ENCODE measurements at places on chromosomes 4 and X. TPM values are rescaled to one million over a fixed set of nuclear protein-coding genes. Genes with fewer than 3 reads are reported as not detected.

XAGE3 gene
- total RNA-seq, result not detected

LPAR4 gene
- total RNA-seq, result 11.3 TPM

HOPX gene
- 3.0 TPM for total RNA-seq

GAGE12H gene
- total RNA-seq, result not detected

SATL1 gene
- 0.28 TPM for total RNA-seq

BMPR1B gene
- 3.1 TPM for total RNA-seq

NALF2 gene
- 9.1 TPM for total RNA-seq

ADGRL3 gene
- total RNA-seq, result 67.2 TPM

GABRE gene
- 16.5 TPM for total RNA-seq

Data from motor neuron (in vitro differentiated cells).